ENCODE measurements at places on chromosomes 12 and 14.
A peak's percentile ranks its signal among the peaks of the same experiment; 100 is the strongest.

GRCh38 chr14:90857866-90858265, 41.6 kb upstream of the TTC7B start:
- no peak for DNase-seq

GRCh38 chr12:68896881-68897540, 36.0 kb downstream of the CPM start:
- DNase-seq: no peak

- peak; percentile 24 for DNase-seq
These were observed 53.3 kb downstream of the BICD1 start for GRCh38 chr12:32159925-32160324.

DNA sequence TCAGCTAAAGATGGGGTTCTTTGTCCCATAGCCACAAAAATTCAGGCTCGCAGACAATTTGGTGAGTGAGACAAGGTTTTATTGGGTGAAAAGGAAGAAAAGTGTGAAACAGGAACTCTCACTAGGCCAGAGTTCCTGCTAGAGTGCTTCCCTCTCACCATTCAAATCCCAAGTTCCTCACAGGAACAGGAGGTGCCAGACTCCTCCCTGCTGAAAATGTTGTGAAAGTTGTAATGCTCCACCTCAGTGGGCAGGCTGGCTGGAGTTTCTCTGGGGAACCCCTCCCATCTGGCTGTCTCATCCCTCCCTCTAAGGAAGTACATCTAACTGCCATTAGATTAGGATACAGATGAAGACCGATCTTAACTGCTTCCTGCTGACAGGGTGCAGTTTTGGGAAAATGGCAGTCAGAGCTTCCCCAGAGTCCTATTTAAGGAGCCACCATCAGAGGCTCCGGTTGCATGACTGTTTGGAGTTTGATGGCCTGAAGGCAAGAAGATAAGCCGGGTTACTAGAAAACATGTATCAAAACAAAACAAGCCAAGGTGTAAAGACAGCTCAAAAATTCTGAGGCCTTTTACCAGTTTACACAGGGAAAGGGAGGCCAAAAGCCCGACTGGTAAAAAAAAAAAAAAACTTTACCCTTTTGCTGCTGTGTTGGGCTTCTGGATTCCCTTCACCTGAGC, 127.6 kb downstream of the FSCB start:
- no peak for DNase-seq

GRCh38 chr14:41859336-41859735, 252.7 kb downstream of the LRFN5 start:
- no peak for DNase-seq

GRCh38 chr14:90194706-90195105, 61.6 kb upstream of the PSMC1 start:
- DNase-seq: no peak

DNA sequence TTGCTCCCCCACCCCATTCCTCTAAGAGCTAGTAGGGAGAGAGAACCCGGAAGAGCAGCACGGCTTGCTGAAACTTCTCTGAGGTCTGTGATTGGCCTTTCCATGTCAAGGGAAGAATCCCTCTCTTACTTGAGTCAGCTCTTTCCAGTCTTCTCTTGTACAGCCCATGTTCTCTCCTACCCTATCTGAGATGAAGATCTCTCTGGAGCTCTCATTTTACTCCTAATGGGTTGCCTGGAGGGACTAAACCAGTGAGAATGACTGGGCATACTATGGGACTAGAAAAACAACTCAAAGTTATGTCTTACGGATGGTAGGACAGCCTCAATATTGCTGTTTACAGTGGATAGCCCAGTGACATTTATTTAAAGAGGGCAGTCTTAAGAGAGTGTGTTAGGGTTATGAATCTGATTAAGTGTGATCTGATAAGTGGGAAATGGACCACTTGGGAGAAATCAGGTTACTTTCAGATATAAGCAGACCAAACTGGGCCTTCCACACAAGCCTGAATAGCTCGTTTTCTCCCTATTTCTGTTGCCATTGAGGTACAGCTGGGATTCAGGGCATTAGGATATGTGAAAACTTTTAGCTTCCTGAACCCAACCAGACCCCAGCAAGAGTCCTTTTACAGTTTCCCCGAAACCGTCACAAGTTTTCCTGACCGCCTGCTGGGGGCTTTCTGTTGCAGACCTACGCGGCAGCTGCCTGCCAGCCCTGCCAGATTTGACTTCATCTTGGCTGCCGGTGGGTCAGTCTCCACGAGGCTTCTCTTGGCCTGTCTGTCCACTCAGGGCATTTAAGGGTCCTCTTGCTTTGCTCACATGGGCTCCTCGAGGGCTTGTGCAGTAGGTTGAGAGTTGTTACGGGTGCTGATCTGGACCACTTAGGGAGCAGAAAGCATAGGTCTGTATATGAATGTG, 16.9 kb downstream of the ETV6 start:
- DNase-seq: no peak

DNA sequence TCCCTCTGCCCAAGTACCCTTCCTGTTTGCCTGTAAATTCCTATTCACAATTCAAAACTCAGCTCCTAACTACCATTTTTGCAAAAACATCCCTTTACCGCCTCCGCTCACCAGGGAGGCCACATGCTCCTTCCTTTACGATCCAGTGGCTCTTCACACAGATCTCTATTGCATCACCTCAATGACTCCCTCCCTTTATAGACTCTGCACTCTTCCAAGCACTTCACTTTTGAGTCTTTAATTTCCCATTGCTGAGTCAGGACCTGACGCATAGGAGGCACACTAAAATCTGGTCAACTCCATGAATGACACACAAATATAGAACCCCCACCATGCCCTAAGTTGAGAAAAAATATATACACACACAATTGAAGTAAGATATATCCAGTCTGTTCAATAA, 45.9 kb downstream of the PPP1R13B start:
- no peak for DNase-seq

DNA sequence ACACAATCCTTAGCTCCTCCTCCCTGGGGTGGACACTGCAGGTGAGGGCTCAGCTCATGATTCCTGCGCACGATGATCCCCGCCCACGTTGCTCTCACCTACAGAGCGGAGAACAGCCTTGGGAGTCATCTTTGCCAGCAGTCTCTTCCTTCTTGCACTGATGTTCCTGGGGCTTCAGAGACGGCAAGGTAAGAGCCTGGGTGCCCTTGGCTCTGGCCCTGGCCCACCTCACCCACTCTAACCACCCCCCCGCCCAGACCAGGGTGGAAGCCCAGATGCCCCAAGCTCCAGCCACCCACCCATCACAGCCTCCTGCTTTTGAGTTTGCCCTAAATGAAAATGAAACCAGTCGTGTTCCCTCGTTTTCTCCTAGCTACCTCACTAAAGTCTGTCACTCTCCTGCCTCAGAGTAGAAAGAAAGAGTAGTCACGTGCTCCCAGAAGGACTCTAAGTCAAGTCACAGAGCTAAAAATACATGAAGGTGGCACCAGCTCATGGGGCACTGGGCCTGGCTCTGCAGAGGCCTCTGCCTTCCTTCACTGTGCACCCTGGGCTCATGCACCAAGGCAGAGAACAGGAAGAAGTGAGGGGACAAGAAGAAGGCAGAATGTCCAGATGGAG, 9.0 kb downstream of the TAPBPL start:
- no peak for DNase-seq

GRCh38 chr14:46482200-46482599, 169.4 kb downstream of the RPL10L start:
- DNase-seq: no peak

GRCh38 chr12:48936379-48936979, 11.2 kb upstream of the FKBP11 start:
- peak; percentile 73 for DNase-seq

DNA sequence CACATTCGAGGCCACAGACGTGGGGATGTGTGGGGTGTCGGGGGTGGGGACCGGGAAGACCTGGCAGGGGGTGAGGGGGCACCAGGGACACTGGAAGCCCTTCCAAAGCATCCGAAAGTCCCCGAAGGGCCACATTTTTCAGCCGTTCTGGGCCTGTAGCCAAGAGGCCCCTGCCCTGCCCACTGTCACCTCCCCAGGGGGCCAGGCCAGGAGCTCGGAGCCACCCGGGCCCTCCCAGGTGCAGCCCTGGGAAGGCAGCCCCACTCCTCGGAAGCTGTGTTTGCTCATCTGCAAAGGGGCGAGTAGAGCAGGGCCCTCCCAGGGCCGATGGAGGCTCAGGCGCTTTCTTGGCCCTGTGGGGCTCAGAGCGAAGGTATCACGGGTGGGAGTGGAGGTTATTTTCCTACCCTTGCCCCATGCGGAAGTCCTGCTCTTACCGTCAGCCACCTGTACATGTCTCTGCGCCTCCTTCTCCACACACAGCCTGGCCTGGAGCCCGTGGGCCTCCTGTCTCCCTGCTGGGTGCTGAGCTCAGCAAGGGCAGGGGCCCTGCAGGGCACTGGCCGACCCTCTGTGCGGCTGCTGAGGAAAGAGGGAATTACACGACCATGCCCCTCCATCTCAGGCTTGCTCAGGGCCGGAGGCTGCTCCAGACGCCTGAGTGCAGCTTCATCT, 27.2 kb downstream of the NOC4L start:
- no peak for DNase-seq

- DNase-seq: no peak
These were observed 6.2 kb upstream of the ARID4A start for GRCh38 chr14:58292187-58292586.

- DNase-seq: peak; percentile 84
These were observed 10.8 kb downstream of the ALDH2 start for GRCh38 chr12:111777345-111778045.
